Skin of body (tissue), 3 donors: ENCODE measurements at places on chromosomes 16 and 17. TPM values are rescaled to one million over a fixed set of nuclear protein-coding genes. Genes with fewer than 3 reads are reported as not detected.

OR3A2 gene
- total RNA-seq = 0.30 TPM

OR1A1 gene
- not detected for total RNA-seq

GRCh38 chr16:17160920-17161431 lies 309.8 kb downstream of the XYLT1 start:
- DNase-seq = no peak

DNA sequence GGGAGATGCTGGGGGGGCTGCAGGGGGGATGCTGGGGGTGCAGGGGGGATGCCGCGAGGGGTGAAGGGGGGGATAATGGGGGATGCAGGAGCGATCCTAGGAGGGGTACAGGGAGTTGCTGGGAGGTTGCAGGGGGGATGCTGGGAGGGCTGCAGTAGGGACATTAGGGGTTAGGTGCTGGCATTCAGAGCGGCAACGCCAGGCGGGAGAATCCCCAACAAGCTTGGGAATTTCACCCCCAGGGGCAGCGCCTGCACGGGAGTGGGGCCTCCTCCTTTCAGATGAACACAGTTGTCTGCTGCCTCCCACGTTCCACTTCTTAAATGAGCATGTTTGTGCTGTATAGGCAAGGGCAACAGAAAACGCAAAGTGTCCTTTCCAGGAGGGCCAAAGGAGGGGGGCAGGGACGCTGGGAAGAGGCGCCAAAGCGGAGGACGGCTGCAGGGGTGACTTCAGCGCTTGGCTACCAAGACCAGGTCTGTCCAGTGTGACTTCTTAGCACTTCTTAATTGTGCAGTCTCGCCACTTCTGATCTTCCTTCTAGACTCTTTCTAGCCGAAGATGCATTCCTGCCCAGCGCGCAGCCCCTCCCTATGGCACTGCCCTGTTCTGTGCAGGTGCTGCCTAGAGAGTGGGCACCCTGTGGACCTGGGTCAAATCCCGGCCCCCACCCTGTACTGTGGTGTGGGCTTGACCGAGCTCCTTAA lies 2.0 kb upstream of the SLC6A4 start:
- DNase-seq = no peak

DNA sequence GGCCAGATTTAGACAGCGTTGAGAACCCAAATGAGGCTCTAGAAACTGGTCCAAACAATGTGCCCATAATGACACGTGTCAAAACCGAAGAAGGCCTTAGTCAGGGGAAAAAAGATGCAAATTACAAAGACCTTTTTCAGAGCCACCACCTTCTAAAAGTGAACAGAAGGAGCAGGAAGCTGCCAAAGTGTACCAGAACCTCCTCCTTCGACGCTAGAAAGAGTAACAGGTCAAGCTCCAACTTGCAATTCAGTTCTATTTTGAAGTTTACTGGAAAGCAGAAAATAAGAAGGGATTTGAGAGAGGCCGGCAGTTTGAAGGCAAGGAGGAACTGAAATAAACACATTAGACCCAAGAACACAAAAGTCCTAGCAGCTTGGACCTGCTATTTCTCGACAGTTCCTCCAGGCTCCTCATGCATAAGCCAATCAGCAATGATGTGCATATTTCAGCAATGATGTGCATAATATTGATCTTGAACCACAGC lies 61.8 kb downstream of the XYLT1 start:
- no peak for DNase-seq

- no peak for DNase-seq
These were observed 53.2 kb downstream of the PIPOX start for GRCh38 chr17:29096094-29096493.

- no peak for DNase-seq
These were observed 222.6 kb upstream of the CPHXL start for GRCh38 chr16:75948886-75949285.

- no peak for DNase-seq
These were observed 241.5 kb upstream of the CNTNAP4 start for GRCh38 chr16:76035689-76036088.
